ENCODE measurements at places on chromosomes 4 and X.

DNA sequence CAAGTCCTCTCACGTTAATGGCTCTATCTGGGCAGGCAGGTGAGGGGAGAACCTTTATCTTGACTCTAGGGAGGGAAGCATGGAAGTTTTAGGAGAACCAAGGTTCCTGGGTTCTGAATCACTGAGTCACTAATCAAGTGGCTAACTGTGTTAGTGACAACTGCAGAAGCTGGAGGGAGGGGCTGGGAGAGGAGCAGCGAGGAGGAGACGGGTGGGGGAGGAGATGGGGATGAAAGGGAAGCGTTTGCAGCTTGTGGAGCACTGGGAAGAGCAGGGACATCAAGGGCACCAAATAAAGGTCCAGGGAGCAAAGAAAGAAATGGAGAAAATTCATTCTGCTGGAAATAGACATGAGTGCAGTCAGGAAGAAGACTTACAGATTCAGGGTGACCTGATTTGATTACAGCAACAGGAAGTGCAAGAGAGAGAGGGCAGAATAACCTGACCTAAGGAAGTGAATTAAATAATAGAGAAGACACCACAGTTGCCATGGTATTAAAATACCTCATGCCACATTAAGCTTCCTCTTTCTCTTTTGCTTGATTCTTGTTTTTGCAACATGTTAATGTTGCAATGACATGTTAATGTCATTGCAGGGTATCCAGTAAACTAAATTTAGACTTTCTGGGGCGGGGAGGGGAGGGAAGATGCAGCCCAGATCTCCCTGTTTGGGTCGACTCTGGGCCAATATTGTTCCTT lies 4.5 kb upstream of the SETD7 start:
- no peak for DNase-seq

DNA sequence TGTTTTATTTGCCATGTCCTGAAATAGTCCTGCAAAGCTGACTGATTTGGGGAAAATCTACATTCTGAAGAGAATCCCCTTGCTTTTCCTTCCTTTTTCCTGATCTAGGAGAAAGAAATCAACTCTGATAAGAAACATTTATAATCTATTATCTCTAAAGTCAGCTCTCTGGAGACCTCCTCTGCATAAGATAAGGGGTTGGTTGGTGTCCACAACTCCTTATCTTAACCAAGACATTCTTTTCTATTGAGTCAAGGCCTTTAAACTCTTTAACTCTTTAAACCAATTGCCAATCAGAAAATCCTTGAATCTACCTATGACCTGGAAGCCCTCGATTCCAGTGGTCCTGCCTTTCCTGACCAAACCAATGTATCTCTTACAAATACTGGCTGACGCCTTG lies 373.6 kb upstream of the RASGEF1B start:
- no peak for DNase-seq

GRCh38 chr4:89305028-89305427 lies 2.6 kb downstream of the GPRIN3 start:
- no peak for DNase-seq

- no peak for DNase-seq
Measured at GRCh38 chr4:105088110-105088879, 58.4 kb upstream of the TET2 start.

DNA sequence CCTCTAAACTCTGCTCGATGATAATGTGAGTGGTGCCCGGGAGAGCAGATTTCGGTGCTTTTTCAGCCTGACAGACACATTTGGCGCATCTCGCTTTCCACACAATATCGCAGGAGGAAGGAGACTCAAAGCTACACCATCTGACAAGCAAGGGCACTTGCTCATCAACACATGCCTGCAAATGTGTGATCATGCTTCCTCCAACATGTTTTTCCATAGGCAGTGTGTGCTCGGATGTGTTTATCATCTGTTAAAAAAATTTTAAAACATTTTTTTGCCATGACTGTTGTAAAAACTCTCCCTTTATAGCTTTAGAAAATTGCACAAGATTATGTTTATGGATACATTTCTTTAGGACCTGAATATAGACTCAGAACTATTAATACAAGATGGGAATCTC lies 170.3 kb upstream of the PUDP start:
- DNase-seq, result no peak

GRCh38 chr4:113952452-113953029 lies 26.9 kb downstream of the ARSJ start:
- no peak for DNase-seq

DNA sequence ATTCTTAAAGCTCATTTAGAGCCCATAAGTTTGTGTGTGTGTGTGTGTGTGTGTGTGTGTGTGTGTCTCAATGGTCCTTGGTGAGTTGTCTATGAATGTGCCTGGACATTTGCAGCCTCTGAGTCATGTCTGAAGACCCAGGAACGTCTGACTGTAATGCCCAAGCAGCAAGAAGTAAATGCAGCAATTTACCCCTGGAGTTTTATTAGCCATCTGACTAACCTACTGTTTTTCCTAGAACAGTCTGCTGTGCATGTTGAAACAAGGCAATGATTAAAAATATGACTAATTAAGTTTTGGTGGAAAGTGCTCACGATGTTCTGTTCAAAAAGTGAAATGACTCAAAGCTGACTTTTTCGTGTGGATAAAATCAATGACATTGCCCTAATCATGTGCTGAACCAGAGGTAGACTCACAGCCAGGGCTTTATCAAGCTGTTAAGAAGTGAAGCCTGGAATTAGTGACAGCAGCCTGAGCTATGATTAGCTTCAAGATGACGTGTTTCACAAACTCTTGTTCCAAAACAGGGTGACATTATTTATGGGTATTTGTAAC lies 201.6 kb downstream of the CPE start:
- no peak for DNase-seq
